WTC11 (cell line): ENCODE measurements at places on chromosomes 5 and 9.

DNA sequence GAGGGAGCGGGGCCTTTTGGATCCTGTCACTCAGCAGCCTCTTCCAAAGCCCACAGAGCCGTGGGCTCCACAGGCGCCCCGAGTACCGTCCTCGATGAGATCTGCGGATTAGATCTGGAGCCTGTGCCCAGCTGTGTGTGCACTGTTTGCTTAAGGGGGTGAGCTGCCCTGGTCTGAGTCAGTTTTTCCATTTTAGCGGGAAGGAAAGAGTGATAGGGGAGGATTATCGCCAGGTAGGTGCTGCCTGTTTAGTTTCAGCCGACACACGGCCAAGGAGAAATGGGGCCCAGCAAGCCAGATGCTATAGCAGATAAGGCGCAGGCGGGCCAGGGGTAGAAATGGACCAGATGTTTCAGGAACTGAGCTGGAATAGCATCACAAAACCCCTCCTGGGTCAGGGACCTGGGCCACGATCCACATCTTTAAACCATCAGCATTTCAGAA lies 18.1 kb downstream of the COL5A1 start:
- no peak for DNase-seq

GRCh38 chr9:113220467-113221002 lies 542 bp downstream of the FKBP15 start:
- DNase-seq: no peak

GRCh38 chr9:27337236-27337635 lies 40.3 kb upstream of the EQTN start:
- no peak for DNase-seq

DNA sequence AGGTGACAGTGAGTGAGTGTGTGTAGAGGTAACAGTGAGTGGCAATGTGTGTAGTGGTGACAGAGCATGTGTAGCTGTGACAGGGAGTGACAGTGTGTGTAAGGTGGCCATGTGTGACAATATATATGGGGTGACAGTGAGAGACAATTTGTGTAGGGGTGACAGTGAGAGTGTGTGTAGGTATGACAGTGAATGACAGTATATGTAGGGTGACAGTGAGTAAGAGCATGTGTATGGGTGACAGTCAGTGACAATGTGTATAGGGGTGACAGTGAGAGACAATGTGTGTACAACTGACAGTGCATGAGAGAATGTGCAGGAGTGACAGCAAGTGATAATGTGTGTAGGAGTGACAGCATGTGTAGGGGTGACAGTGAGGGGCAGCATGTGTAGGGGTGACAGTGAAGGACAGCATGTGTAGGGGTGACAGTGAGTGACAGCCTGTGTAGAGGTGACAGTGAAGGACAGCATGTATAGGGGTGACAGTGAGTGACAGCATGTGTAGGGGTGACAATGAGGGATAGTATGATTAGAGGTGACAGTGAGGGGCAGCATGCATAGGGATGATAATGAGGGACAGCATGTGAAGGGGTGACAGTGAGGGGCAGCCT lies 10.1 kb upstream of the GAPT start:
- DNase-seq: no peak

GRCh38 chr5:147712598-147712997 lies 69.9 kb downstream of the JAKMIP2 start:
- DNase-seq: no peak

DNA sequence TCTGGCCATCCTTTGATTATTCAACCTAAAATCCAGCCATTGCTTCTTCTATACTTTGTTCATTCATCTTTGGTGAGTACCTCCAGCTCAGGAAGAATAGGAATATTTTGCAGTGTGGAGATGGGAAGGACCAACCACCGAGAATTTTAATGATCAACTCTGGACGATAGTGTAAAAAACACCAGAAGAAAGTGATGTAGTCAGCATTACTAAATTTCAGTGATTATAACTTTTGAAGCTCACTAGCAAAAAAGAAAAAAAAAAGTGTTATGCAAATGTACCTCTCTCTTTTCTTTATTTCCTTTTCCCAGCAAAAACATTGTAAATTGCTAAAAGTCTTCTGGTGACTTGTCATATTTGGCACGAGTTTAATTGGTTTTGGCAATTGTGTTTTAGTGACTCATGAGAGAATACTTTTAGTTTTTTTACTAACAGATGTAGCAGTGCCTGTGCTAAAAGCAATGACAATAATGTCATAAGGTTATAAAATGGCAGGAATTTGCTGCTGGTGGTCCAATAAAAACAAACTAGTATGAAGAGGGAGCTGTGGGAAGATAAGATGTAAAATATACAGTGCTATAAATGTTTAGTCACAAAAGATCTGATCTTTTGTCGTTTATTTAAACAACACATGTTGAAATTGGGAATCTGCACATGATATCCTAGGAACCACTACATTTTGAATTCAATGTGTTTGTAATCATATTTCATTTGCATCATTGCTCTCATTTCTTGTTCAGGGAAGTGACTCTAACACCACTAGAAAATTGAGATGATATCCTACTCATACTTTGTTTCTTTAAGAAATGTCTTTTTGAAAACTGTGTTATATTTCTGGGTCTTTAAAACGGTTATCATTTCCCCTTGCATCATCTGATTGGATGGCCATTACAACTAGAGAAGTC lies 81.3 kb upstream of the ERCC6L2 start:
- no peak for DNase-seq

GRCh38 chr5:155728857-155729683 lies 597.9 kb upstream of the SGCD start:
- DNase-seq: peak; percentile 54

GRCh38 chr5:132771503-132771998 lies 5.5 kb downstream of the SEPTIN8 start:
- DNase-seq: peak; percentile 53

DNA sequence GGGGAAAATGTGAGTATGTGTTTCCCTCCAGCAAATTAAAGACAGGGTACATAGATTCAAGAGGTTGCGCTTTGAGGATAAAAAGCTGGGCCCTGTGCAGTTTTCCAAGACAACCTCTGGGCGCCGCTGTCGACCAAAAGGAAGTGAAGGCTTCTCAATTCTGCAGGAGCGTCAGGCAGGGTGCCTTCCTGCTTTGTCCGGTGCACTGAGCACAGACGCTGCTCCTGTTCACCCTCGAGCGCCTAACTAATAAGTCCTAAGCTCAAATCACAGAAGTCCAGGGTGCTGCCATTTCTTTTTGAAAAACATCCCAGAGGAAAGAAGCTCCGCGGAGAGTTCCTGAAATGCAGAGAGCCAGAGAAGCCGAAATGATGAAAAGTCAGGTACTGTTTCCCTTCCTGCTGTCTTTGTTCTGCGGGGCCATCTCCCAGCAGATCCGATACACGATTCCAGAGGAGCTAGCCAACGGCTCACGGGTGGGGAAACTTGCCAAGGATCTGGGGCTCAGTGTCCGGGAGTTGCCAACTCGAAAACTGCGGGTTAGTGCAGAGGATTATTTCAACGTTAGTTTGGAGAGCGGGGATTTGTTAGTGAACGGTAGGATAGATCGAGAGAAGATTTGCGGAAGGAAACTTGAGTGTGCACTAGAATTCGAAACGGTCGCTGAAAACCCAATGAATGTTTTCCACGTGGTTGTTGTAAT lies at the start of gene PCDHGB1:
Gene PCDHGB1 (plus strand): TSS at position 183 of the 703 bp plus-strand sequence. CDS start 162 bp downstream, at position 345.
- peak; percentile 86 for DNase-seq

DNA sequence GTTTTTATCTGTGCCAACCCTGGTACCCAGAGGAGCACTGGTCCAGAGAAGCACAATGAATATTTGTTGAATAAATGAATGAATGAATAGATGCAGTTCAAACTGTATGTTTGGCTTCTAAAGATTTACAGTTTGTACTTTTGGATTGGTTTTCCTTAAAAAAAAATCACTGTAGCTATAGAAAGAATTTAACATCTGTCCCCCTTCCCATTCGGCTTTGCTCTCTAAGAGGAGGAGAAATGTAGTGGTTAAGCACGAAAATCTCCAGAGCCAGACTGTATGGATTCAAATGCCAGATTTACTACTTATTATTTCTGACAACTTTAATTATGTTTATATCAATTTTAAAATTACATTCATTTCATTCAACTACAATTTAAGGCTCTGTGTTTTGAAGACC lies 98.8 kb upstream of the MAMDC2 start:
- no peak for DNase-seq

DNA sequence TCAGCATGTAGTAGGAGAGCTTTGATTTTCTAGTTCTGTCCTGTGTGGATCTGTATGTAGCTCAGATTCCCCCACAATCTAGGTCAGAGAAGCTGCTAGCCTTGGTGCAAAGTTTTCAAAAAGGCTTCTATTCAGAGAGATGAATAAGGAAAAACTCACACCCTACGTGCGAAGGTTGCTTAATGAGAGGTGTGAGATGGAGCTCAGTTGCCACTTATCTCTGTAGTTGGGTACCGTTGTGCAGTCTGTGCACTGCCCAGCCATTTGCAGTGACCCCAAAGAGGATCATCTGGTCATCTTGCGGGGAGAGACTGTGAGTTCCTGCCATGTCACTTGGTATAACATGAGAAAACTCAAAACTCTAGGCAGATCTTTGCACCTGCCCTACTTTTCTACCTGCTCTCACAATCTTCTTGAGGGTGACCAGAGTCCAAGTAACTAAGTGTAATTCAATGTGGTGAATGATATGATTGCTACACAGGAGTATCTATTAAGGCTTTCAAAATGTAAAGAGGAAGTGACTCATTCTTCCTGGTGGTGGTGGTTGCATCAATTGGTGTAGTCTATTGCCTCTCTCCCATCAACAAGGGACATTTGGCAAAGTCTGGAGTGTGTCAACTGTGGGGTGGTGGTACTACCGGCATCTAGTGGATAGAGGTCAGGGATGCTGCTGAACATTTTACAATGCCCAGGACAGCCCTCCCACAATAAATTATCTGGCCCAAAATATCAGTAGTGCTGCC lies 65.2 kb downstream of the TMC1 start:
- no peak for DNase-seq

DNA sequence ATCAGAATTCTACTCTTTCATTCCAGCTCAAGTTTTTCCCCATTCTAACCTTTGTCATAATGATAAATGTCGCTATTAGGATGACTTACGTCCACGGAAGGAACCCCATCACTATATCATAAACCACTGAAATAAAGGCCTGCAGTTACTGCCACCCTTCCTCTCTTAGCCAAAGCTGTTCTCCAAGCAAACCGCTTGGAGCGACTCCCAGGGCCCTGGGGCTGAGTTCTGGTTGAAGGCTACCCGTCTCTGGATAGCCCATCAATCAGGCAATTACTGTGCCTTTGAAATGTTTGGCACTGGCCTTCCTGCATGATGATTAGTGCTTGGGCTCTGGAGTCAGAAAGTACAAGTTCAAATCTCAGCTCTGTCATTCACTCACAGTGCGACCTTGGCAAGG lies 386.0 kb downstream of the SPOCK1 start:
- no peak for DNase-seq
